Vagina (tissue), 2 donors: ENCODE measurements at places on chromosomes 12 and 14.

DNA sequence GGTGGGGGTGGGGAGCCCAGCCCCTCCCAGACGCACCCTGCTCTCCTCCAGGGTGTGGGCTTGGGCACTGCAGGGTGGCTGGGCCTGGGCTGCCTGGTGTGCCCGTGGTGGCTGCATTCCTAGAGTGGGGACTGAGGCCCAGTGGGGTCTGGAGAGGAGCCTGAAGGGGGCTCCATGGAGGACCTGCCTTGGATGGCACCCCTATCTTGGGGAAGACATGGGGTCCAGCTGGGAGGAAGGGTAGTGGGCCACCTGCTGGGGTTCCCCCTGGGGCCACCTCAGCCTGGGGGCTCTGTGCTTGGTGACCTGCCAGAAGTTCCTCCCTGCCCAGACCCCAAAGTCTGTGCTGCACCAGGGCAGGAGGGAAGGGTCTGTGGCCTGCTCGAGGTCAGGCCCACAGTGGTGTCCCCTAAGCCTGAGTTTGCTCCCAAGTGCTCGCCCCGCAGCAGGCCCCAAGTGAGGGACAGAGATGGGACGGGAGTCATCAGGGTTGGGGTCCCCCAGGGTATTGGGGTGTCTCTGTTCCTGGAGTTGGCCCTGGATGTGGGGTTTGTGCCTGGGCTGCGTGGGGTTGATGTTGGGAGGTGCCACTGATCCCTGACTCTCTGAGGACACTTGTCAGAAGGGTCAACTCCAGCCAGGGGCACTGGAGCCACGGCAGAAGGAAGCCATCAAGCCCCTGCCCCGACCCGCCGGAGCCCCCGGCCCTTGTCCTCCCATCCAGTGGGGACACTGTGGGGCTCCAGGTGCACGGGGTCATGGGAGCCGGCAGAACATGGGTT, 382.9 kb downstream of the TMEM121 start:
- DNase-seq: no peak

GRCh38 chr12:111006621-111007020, 86.2 kb upstream of the MYL2 start:
- no peak for DNase-seq

DNA sequence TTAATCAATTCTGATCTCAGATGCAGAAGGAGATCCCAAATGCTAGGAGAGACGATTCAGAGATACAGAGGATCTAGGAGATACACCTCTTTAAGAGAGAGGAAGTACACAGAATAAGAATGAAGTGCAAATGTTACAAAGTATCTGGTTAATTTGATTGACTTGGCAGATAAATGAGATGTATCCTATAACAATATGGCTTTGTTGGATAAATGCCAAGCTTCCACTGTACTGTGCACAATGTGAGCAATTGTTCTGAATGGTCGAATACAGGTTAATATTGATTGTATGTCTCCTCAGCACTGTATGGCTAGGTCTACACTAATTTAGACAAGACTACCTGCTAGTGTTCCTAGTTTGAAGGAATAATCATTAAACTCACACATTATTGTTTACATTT, 119.6 kb upstream of the PTPRB start:
- no peak for DNase-seq

- DNase-seq: no peak
Measured at GRCh38 chr12:42557586-42558172, 31.9 kb downstream of the PRICKLE1 start.

- DNase-seq: no peak
Measured at GRCh38 chr12:104506676-104507401, 50.1 kb downstream of the CHST11 start.

DNA sequence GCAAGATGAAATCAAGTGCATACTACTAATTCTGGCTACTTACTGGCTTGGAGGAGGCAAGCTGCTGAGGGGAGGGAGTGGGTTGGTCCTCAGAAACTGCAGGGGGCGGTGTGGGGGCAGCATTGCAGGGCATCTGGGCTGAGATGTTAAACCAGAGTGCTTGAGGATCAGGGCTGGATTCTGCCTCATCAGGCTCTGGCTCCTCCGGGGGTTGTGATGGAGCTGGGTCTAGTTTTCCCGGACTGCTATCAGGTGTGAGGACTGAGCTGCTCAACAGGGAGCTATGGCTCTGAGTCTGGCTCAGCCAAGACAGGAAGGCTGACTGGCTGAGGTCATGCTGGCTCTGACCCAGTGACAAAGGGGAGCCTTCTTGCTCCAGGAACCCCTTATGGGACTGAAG, 28.6 kb downstream of the BAZ2A start:
- DNase-seq: no peak

GRCh38 chr12:83573671-83574070, 887.0 kb downstream of the TMTC2 start:
- no peak for DNase-seq

GRCh38 chr14:37170993-37171392, 1.4 kb downstream of the SLC25A21 start:
- DNase-seq: no peak

DNA sequence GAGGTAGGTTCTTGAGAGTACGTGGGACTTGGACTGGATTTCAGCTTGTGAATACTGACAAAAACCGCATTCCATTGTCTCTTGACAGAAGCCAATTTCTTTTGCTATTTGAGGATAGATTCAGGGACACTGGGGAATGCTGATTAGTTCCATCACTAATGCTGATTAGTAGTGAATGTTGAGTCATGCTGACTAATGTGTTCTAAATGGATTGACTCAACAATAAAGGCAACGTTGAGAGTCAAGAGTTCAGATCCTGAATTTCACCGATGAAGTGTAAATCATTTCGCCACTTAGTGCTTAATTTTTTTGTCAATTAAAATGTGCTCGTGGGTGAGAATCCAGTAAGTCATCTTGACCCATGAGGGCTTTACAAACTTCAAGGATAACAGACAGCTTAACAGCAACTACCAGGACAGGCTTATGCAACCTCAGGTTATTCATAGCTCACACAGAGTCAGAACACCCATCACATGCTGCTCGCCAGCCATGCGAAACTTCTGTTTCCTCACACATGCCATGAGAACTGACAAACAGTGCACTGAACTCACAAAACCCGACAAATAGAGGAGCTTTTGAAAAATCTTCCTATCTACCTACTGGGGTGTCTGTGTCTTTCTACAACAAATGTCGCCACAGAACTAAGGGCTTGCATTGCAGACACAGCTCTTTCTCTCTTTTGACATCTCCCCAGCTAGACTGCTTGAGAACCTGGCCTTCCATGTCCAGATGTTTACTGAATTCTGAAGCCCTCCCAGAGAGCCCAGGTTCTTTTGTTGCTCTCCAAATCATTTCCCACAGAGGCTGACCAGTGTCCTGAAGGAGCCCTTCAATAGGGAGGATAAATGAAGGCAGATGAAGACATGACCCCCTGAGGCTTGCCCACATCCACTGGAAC, 316.4 kb downstream of the ZFP36L1 start:
- DNase-seq: no peak

DNA sequence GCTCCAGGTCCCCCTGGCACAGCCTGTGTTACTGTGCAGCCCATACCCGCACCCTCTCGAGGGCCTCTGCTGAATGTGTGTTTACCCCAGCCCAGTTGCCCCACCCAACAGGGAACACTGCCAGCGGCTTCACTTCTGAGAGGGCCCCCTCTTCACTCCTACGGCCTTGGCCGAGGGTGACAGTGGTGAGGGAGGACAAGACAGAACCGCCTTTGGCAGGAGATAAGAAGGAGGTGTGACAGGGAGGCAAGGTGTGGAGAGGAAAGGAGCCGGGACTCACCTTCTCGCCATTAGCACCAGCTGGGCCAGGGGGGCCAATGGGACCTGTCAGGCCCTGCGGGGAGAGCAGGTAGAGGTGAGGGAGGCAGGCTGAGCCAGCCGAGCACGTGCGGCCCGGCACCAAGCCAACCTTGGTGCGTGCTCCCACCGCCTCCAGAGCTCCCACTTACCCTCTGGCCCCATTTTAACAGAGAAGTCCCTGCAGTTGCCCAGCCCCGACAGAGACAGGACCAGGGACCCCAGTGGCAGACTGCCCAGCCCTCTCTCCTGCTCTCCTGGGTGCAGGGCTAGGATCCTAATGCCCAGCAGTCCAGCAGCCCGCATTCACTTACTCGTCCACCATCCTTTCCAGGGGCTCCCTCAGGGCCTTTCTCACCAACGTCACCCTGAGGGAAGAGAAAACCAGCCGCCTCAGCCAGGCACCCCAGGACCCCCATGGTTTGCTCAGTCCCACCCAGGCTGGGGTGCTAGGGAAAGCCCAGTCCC, 18.3 kb downstream of the TMEM106C start:
- no peak for DNase-seq

DNA sequence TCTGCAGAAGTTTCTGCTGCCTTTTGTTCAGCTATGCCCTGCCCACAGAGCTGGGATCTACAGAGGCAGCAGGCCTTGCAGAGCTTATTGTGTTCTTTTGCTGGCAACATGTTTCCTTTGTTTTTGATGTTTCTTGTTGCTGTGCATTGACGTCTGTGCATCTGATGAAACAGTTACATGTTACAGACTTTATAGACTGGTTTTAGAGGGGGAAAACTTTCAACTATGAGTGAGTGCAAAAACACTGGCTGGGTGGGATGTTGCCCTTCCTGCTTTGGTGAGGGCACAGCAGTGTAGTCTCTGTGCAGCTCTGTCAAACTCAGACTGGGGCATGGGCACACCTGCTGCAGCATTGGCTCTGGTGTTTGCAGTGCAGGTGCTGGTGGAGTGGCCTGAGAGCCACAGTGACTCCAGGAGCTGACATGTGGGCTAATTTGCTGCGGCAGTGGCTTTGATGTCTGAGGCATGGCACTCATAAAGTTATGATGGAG, 26.9 kb downstream of the CLEC6A start:
- DNase-seq: no peak

DNA sequence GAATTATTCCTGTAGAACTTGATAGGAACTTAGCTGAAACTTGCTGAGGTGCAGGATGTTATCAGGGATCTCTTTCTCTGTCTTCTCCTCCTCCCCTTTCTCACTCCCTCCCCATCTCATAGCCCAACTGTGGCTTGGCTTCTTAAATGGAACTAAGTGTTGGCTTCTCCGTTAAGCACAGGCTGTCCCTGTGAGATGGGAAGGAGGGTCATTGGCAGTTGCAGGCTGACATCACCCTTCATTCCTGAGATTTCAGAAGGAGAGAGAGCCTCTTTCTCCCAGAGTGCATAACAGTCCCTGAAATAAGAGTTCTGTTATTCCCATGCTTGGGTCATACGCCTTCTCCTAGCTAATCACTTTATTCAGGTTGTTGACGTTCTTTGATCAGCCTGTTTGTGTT, 162.0 kb downstream of the UNC79 start:
- no peak for DNase-seq

- DNase-seq: no peak
Measured at GRCh38 chr14:59274991-59275391, 86.5 kb downstream of the DAAM1 start.

DNA sequence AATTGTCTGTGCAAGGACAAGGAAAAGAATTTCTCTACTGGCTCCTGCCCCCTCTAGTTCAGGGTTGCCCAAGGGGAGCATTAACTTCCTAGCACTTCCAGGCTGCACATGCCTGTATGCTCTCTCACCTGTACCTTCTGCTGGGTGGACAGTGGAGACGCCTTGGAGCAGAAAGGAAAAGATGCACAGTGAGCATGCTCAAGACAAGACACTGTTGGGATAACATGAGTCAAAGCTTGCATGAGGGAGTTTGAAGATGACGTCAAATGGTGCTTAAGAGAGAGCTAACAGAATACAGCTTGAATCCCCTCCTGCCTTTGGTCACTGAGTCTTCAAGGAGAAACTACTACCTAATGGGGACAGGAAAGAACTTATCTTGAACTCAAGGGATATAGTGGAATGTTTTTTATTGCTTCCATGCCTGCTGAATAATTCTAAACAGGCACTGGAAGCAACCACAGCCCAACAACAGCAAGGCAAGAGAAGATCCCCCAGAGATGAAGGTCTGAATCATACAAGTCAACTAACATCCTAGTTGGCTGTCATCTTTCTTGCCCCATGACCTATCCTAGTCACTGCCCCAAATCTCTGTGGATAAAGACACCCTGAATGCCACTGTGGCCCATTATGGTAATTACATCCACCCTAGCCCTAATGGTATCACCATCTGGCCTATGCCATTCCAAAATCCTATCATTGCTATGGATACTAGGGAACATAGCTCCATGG, 23.5 kb downstream of the RPS6KA5 start:
- no peak for DNase-seq

DNA sequence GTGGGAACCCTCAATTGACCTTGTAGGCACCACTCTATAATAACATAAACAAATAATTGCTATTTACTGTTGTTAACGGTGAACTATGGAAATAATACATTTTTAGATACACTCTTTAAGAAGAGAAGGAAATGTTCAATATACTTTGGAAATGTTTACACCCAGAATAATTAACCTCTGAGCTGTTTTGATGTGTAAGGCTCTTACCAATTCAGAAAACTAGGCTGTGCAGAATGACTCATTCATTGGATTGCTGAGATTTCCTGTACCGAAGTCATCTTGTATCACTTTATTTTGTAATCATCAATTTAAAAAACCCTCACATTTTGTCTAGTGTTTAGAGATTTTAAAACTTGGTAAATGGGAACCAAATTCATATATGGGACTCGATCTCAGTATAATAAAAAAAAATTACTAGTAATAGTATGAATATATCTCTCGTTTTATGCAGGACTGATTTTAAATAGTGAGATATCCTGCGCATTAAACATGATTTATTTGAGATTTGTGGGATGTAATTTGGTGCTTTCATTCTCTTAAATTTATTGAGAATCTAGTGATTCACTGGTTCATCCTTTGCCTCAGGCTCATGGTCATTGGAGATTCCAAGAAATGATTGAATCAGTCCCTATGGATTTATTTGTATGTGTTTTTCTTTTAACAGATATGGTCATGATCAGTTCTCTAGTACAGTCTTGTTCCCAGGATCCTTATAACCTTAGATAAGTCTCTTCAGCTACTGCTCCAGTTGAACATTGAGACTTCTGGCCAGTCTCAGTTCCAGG, 3.9 kb downstream of the SAMD4A start:
- no peak for DNase-seq

DNA sequence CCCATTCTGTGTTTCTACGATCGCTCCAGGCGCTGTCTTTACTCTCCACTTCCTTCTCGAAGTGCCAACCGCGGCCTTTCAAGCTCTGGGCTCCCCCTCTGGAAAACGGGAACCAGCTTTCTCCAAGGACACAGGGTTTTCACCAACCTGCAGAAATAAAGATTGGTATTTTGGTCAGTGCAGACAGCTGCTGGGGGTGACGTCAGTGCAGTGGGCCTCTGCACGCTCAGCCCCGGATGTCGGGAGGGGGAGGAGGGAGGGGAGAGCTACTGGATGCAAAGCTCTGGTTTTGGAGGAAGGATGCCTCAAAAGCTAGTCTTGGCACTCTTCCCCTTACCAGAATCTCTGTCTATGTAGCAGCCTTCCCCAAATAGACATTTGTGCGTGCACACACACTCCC, 19.9 kb downstream of the HRK start:
- no peak for DNase-seq

GRCh38 chr14:63598807-63599206, 42.9 kb downstream of the WDR89 start:
- no peak for DNase-seq

GRCh38 chr12:69343357-69343756, 4.8 kb upstream of the LYZ start:
- no peak for DNase-seq
